RWPE2 (cell line): ENCODE measurements at places on chromosomes 3 and 15.
A peak's percentile ranks its signal among the peaks of the same experiment; 100 is the strongest.

- H3K27me3 ChIP-seq, result no peaks in the 10 kb centered on the region
- no peak overlapping the region for H3K27ac ChIP-seq
- H3K4me1 ChIP-seq, result peaks cover 6% of the 10 kb centered on the region
- H3K4me3 ChIP-seq, result no peak overlapping the region
- DNase-seq, result no peak
These were observed 17.3 kb upstream of the C3orf62 start for GRCh38 chr3:49294343-49294742.

DNA sequence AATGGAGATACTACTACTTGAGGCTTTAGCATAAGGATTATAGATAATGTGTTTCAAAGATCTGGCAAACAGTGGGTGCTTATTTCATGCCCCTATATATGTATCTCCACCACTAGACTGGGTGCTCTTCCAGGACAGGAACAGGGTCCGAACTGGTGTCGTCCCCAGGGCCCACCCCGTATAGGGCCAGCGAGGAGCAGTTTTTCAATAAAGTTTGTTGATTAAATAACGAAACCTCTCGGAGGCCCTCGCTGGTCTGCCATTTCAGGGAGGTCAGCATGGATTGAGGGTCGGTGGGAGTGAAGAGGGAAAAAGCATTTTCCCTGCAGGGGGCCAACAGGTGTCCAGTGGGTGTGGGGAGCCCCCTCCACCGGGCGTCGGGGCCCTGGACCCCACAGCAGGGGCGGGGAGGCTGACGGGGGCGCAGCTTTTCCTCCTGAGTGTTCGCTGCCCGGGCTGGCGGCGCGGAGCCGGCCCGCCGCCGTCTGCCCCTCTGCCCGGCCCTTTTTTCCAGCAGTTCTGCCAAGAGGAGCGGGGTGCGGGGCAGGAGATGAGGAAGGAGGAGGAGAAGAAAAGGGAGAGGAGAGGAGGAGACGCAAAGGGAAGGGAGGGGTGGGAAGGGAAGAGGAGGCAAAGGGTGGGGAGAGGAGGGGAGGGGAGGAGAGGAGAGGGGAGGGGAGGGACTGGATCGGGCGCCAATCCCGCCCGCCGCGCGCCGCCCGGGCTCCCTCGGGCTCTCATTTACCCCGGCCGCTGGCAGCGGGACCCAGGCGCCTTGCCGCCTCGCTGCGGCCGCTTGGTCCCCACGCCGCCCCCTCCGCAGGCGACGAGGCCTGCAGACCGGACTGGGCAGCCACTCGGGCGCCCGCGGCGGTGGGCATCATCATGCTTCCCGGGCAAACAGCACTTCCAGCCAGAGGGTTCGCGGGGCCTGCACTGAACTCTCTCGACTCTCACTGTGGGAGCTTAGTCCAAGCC is 66.3 kb downstream of the ISG20 start:
- peak; percentile 69 for DNase-seq
- peaks cover 6% of the 10 kb centered on the region for H3K27me3 ChIP-seq
- peak overlapping the region; percentile 23 for H3K4me3 ChIP-seq
- peaks cover 3% of the 10 kb centered on the region for H3K4me1 ChIP-seq
- H3K36me3 ChIP-seq, result no peaks in the 10 kb centered on the region
- H3K27ac ChIP-seq, result no peak overlapping the region

DNA sequence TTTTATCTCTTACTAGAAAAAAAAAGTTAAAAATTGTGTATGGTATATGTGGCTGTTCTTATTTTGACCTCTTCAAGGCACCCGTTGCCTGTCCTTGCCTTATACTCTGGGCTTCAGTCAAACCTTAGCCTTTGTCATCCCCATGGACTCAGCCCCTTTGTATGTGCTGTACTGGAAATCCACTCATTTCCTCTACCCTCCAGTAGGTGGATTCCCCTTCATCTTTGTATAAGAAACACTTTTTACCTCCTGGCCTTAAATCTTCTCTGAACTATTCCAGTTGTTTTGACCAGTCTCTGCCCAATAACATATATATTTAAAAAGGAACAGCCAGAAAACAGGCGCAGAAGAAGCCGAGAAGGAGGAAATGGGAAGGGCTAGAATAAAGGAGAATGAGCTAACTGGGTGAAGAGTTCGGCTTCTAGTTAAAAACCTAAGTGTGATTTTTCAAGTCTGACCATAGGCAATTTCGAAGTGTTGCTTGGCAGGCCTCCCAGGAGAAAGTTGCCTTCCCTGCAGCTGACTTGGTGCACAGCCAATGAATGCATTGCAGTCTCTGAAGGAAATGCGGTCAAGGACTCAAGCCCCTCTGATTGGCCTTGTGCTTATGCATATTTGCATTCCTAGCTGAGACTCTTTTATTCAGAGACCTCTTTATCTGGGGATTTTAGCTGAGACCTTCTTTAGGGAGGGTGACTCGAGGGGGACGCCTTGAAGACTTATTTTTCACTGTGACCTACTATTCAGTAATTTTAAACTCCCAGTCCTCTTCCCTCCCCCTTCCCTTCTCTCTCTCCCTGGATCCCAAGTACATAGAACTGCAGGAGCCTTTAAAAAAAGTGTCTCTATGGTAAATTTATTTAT is 277.4 kb downstream of the ROBO1 start:
- no peaks in the 10 kb centered on the region for H3K4me1 ChIP-seq
- H3K4me3 ChIP-seq, result no peak overlapping the region

- H3K4me1 ChIP-seq, result no peaks in the 10 kb centered on the region
- H3K27ac ChIP-seq, result no peak overlapping the region
- no peaks in the 10 kb centered on the region for H3K27me3 ChIP-seq
- no peak overlapping the region for H3K4me3 ChIP-seq
- no peaks in the 10 kb centered on the region for H3K36me3 ChIP-seq
- no peak for DNase-seq
These were observed 39.6 kb downstream of the HGD start for GRCh38 chr3:120642368-120642948.

- H3K36me3 ChIP-seq, result no peaks in the 10 kb centered on the region
- no peak overlapping the region for H3K4me3 ChIP-seq
- no peaks in the 10 kb centered on the region for H3K27me3 ChIP-seq
- no peak overlapping the region for H3K27ac ChIP-seq
- no peaks in the 10 kb centered on the region for H3K4me1 ChIP-seq
These were observed 115.9 kb downstream of the CBLB start for GRCh38 chr3:105752791-105753415.

GRCh38 chr3:49403891-49404290 is 7.9 kb downstream of the RHOA start:
- H3K27me3 ChIP-seq, result no peaks in the 10 kb centered on the region
- H3K4me3 ChIP-seq, result no peak overlapping the region
- no peak for DNase-seq
- no peak overlapping the region for H3K27ac ChIP-seq
- H3K4me1 ChIP-seq, result peaks cover 12% of the 10 kb centered on the region
- H3K36me3 ChIP-seq, result peaks cover 34% of the 10 kb centered on the region

DNA sequence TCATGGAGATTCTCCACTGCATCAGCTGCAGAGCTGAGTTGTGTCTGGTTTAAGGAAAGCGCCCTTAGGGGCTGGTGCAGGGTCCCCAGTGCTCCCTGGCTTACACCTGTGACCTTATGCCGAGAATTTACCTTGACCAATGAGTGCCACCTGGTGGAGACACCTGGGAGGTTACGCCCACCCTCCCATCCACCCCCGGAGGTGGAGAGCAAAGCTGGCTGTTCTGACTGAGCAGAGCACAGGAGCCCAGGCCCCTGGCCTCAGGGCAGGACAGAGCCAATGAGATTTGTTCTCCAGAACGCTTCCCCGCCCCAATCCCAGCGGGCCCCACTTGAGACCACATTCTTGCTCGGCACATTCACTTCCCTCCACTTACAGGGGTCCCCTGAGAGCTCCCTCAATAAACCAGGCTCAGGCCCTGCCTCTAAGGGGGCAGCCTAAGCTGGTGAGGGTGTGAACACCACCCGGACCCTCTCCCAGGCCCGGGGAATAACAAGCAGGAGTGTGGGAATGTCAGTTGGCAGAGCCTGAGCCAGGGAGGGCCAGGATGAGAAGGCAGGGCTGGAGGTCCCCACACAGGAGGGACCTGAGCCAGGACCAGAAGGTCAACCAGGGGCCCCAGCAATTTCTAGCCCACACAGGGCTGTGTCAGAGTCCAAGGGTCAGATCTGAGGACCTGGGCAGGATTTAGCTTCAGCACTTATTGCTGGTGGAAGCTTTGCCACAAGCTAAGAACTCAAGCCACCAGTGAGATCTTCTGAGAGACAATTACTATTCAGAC is 117.1 kb downstream of the TPRA1 start:
- no peak overlapping the region for H3K4me3 ChIP-seq
- no peaks in the 10 kb centered on the region for H3K36me3 ChIP-seq
- DNase-seq, result no peak
- no peaks in the 10 kb centered on the region for H3K27me3 ChIP-seq
- H3K4me1 ChIP-seq, result no peaks in the 10 kb centered on the region
- H3K27ac ChIP-seq, result no peak overlapping the region

DNA sequence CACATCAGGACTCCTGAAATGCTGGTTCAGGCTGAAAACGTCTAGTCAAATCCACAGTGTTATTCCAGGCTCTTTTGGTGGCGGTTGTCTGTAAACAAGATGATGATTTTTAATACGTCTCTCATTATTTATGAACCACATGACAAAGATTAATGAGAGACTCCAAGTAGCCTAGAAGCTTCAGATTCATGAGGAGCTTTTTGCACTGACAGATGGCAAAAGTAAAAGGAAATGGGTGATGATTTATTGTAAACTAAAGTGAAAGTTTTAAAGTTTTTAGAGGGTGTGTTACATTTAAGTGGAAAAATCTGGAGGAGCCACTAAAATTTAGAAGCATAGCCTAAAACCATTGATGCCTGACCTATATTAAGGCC is 77.0 kb downstream of the BBX start:
- DNase-seq, result no peak
- H3K4me3 ChIP-seq, result no peak overlapping the region
- H3K27ac ChIP-seq, result peak overlapping the region; percentile 0

DNA sequence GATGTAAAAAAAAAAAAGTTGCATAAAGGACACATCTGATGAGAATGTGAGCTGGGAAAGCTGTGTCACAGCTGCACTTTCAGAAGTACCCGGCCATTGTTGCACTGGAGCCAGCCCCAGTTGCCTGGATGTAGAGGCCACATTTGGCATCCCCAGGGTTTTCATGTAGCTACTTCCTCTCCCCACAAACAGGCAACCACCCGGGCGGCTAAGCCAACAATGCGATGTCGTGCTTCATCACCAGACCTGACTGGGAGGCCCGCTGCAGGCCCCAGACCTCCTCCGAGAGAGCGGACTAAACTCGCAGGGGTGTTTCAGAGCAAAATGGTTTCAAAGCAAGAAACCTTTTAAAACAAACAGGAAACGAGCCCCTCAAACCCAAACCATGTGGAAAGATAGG is 142.3 kb downstream of the TMCO5A start:
- DNase-seq, result no peak
- no peak overlapping the region for H3K4me3 ChIP-seq
- H3K27ac ChIP-seq, result no peak overlapping the region
- no peaks in the 10 kb centered on the region for H3K36me3 ChIP-seq
- H3K27me3 ChIP-seq, result no peaks in the 10 kb centered on the region

DNA sequence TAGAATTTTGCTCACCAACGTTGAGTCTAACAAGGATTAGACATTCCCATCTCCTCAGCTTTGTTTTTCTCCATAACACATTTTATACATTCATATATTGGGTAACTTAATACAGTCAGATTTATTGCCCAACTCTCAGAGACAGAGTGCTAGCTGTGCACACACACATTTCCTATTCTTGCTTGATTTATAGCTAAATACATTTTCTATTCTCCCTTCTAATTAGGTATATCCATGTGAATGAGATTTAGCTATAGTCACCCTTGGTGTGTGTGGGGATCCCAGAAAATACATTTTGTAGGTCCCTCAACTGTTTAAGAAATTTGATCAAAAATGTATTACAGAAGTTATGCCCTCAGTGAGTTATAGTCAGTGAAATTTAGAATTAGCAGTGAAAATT is 715.4 kb downstream of the NSUN3 start:
- DNase-seq, result no peak

- no peaks in the 10 kb centered on the region for H3K36me3 ChIP-seq
- peaks cover 6% of the 10 kb centered on the region for H3K4me1 ChIP-seq
- H3K27ac ChIP-seq, result no peak overlapping the region
- no peak overlapping the region for H3K4me3 ChIP-seq
These were observed 168.0 kb downstream of the FOXB1 start for GRCh38 chr15:60172143-60172542.

- peak; percentile 62 for DNase-seq
- H3K4me3 ChIP-seq, result no peak overlapping the region
- H3K4me1 ChIP-seq, result no peaks in the 10 kb centered on the region
- H3K27ac ChIP-seq, result no peak overlapping the region
- H3K36me3 ChIP-seq, result no peaks in the 10 kb centered on the region
These were observed 31.0 kb downstream of the GRIP2 start for GRCh38 chr3:14508966-14509795.

DNA sequence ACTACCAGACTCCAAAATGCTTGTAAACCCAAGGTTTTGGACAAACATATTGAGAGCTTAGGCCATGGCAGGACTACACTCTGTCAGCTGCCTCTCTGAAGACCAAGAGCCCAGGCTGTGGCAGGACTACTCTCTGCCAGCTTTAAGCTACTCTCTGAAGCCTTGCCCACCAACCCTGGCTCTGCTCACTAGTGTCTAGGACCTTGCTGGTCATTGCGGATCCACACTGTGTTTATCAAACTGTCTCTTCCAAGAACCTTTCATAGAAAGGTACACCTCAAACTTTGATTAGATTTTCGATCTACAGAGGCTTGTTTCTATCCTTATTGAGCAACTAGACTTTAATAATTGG is 41.9 kb upstream of the MME start:
- H3K27ac ChIP-seq, result no peak overlapping the region
- H3K27me3 ChIP-seq, result no peaks in the 10 kb centered on the region
- H3K4me1 ChIP-seq, result no peaks in the 10 kb centered on the region
- H3K4me3 ChIP-seq, result no peak overlapping the region
- no peaks in the 10 kb centered on the region for H3K36me3 ChIP-seq

DNA sequence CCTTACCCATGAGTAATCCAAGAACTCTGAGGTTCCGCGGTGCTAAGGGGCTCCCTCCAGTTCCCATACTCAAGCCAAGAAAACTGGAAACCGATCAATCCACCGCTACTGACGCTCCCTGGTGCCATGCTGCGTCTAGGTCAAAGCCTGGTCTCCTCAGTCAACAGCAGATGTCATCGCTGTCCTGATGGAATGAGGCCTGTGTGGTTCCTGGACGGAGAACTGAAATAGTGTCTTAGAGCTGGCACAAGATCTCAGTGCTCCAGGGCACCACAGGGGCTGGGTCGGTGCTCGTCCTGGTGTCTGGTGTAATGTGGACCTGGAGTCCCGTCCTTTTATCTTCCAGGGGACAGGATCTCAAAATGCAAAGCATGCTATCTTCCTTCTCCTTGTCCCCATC is 373.9 kb upstream of the CFAP20DC start:
- H3K4me1 ChIP-seq, result peaks cover 35% of the 10 kb centered on the region
- H3K36me3 ChIP-seq, result no peaks in the 10 kb centered on the region
- no peak overlapping the region for H3K27ac ChIP-seq

- no peak for DNase-seq
- no peaks in the 10 kb centered on the region for H3K36me3 ChIP-seq
- H3K27me3 ChIP-seq, result peaks cover 3% of the 10 kb centered on the region
- no peak overlapping the region for H3K4me3 ChIP-seq
- H3K4me1 ChIP-seq, result no peaks in the 10 kb centered on the region
- H3K27ac ChIP-seq, result no peak overlapping the region
These were observed 56.4 kb upstream of the TAMM41 start for GRCh38 chr3:11903047-11903446.
